ENCODE measurements at places on chromosomes 6 and 20.

DNA sequence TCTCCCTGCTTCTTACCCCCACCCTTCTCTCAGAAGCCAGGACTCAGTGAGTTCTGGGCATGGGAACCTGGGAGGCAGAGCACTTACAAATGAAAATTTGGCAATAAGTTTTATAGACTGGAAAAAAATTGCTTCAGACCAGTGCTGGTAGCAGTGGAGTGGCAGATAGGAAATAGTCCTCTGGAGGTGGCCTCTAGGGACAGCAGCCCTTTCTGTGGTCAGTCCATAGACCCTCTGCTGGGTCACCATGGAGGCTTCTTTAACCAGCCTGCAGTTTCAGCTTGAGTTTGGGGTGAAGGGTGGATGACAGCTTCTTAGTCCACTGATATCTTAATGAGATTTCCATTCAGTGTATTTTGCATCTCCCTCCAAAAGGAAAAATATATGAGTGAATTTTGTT is 179.1 kb downstream of the ARID1B start:
- no peaks in the 10 kb centered on the region for H3K27me3 ChIP-seq
- H3K36me3 ChIP-seq = no peaks in the 10 kb centered on the region
- peak overlapping the region; percentile 72 for H3K27ac ChIP-seq
- no peak for DNase-seq
- H3K4me3 ChIP-seq = no peak overlapping the region

DNA sequence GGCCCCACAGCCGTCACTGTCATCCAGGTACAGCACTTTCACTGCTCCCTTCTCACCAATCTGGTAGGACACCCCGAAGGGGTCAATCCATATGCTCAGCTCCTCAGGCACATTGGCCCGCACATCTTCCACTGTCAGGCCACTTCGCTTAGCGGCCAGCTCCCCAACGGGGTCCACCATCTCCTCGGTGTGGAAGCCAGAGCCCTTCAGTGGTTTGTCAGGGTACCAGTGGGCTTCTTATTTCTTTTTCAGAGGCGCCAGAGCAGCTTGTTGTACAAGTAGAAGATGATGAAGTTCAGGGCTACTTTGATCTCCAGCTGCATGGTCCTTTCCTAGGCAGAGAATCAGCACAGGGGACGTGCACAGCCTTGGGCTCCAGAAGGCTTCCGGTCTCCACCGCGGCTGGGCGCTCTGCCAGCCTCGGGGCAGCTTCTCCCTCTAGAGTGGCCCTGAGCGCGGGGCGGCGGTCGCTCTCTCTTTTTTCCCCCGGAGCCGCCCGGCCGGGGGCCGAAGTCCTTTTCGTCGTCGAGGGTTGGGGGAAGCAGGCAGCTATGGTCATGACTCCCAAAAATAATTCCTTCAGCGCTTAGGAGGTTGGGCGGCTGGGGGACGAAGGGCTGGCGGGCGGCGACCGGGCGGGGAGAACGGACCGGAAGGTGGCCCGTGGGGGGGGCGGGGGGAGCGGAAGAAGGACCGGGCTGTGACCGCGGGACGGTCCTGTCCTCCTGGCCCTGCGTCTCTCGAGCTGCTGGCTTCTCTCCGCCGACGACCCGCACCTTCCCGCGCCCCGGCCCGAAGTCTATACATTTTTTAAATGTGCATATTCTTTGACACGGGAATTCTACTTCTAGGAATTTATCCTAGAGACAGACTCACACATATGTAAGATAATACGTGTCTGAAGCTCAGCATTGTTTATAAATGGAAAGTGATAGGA is 6.5 kb upstream of the ZSCAN9 start:
- peak overlapping the region; percentile 58 for H3K27ac ChIP-seq
- peak overlapping the region; percentile 61 for H3K4me3 ChIP-seq
- H3K36me3 ChIP-seq = no peaks in the 10 kb centered on the region
- DNase-seq = peak; percentile 90
- peaks cover 16% of the 10 kb centered on the region for H3K4me1 ChIP-seq

DNA sequence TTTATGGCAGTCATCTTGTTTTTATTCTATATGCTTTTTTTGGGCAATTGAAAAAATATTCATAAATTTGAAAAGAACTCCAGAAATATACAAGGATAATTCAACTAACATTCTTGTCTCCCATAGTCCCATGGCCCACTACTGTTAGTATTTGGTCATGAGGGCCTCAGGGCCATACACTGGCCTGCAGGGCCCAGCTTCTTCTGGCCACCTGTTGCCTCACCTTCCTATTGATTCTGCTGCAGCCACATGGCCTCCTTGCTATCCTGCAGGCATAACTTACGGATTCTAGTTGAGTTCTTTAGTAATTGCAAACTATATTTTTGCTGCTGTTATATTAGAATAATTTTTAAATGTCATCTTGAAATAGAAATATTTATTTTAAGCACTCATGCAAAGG is 72.6 kb downstream of the SCAND1 start:
- no peak for DNase-seq
- H3K36me3 ChIP-seq = peaks cover 22% of the 10 kb centered on the region
- H3K4me3 ChIP-seq = no peak overlapping the region
- H3K4me1 ChIP-seq = peaks cover 15% of the 10 kb centered on the region
- H3K27ac ChIP-seq = no peak overlapping the region
- H3K27me3 ChIP-seq = no peaks in the 10 kb centered on the region

GRCh38 chr20:7426890-7427496 is 513.3 kb downstream of the HAO1 start:
- no peaks in the 10 kb centered on the region for H3K4me1 ChIP-seq
- DNase-seq = no peak
- H3K36me3 ChIP-seq = no peaks in the 10 kb centered on the region
- H3K27ac ChIP-seq = no peak overlapping the region
- H3K4me3 ChIP-seq = no peak overlapping the region
- no peaks in the 10 kb centered on the region for H3K27me3 ChIP-seq

DNA sequence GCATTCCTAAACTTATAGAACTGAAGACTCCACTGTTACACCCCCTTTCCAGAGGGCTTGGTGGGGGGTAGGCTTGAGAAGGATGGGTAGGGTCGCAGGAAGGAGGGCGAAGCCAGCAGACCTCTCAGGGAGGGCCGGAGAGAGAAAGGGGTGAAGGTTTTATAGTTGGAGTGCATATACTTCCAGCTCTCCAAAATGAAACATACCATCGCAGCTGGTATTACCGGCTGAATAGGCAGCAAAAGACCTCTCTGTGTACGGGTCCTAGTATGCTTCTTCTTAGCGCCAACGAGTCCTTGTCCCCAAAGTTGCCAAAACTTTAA is 1.0 kb upstream of the VGLL2 start:
- peak overlapping the region; percentile 49 for H3K4me3 ChIP-seq
- peaks cover 85% of the 10 kb centered on the region for H3K27me3 ChIP-seq
- H3K36me3 ChIP-seq = no peaks in the 10 kb centered on the region
- peaks cover 4% of the 10 kb centered on the region for H3K4me1 ChIP-seq
- no peak overlapping the region for H3K27ac ChIP-seq

DNA sequence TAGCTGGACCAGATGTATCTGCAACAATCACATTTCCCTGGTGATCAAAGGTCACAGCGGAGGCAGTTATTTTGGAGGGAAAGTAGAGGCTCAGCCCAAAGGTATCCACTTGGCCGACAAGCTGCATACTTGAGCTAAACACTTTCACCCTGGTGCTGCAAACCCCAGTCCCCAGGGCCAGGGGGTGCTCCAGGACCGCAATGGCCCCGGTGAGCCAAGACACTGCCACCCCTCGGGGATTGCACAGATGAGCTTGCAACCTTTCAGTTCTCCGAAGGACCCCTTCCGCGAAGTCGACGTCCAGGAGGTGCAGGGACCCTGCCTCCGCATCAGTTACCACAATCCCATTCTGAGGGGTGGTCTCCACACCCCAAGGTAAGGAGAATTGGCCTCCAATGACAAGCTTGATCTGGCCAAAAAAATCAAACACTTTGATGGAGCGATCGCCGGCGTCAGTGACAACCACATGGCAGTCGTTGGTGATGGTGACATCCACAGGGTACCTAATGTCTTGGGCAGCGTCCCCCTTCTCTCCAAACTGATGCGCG is 823 bp downstream of the NHLRC1 start:
- DNase-seq = no peak
- H3K27ac ChIP-seq = no peak overlapping the region
- H3K27me3 ChIP-seq = no peaks in the 10 kb centered on the region

DNA sequence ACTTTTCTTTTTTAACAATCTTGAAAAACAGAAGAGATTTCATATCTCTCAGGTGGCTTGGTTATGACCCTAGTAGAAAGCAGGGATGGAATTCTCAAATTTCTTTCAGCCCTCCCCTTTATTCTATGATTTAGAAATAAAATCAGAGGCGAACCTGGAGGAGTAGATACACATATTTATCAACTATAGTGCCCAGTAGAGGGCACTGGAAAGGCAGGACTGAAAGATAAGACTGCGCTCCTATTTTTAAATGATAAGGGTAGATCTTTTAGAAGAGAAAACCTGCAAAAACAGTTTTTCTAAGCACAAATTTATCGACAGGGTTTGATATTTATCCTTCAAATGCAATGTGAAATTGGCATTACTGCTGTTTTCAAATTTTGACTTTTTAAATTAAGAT is 1296.6 kb downstream of the EPHA7 start:
- no peaks in the 10 kb centered on the region for H3K4me1 ChIP-seq
- H3K36me3 ChIP-seq = no peaks in the 10 kb centered on the region
- no peak overlapping the region for H3K4me3 ChIP-seq
- H3K27me3 ChIP-seq = no peaks in the 10 kb centered on the region
- DNase-seq = no peak

DNA sequence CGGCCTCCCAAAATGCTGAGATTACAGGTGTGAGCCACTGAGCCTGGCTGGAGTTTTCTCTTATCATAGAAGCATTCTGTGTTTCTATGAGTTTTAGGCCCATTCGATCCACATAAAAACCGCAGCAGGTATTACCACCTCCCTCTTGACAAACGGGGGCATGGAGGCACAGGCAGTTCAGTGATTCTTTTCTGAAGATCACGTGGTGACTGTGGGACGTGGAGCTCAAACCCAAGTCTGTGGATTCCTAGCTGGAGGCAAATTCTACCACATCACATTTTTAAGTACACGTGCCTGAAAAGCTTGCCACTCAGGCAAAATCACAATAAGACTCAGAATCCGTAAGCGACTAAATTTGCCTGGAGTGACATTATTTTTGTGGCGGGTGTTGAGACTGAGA is 191.3 kb downstream of the GMPR start:
- no peaks in the 10 kb centered on the region for H3K27me3 ChIP-seq
- no peak overlapping the region for H3K4me3 ChIP-seq
- DNase-seq = no peak
- peaks cover 38% of the 10 kb centered on the region for H3K4me1 ChIP-seq

DNA sequence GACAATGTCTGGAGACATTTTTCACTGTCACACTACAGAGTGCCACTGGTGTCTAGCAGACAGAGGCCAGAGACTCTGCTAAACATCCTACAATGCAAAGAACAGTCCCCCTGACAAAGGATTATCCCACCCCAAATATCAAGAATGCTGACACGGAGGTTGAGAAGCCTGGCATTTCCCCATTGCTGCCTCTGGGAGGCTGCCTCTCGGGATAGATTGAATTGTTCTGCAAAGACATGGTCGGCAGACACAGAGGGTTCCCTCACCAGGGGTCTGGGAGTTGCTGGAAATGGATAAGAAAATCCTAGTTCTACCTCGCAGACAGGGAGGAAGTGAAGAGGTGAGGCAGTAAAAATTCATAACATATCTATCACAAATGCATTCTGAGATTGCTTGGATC is 166.4 kb upstream of the AGPAT4 start:
- H3K4me3 ChIP-seq = no peak overlapping the region
- H3K4me1 ChIP-seq = peaks cover 14% of the 10 kb centered on the region
- H3K27me3 ChIP-seq = no peaks in the 10 kb centered on the region

- H3K27ac ChIP-seq = no peak overlapping the region
- H3K27me3 ChIP-seq = no peaks in the 10 kb centered on the region
- H3K4me1 ChIP-seq = no peaks in the 10 kb centered on the region
- DNase-seq = no peak
- H3K36me3 ChIP-seq = no peaks in the 10 kb centered on the region
Observed at GRCh38 chr20:61762167-61762710, 303.4 kb downstream of the TAF4 start.

DNA sequence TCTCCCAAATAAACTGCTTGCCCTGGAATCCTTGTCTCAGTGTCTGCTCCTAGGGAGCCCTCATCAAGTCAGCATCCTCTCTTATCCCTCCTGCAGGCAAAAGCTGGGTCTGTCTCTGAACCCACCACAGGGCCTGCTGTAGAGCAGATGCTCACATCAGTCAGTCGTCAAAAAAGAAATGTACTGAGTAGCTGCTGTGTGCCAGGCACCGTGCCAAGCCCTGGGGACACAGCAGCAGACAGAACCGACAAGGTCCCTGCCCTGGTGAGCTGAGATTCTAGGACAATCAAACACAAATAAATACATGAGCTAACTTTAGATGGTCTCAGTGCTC is 68.5 kb downstream of the EYA2 start:
- no peaks in the 10 kb centered on the region for H3K4me1 ChIP-seq
- no peaks in the 10 kb centered on the region for H3K36me3 ChIP-seq
- DNase-seq = no peak
- H3K27ac ChIP-seq = no peak overlapping the region
- H3K4me3 ChIP-seq = no peak overlapping the region

- H3K27ac ChIP-seq = no peak overlapping the region
- H3K4me3 ChIP-seq = no peak overlapping the region
- no peaks in the 10 kb centered on the region for H3K27me3 ChIP-seq
Observed at GRCh38 chr6:72084992-72085569, 198.7 kb downstream of the RIMS1 start.

DNA sequence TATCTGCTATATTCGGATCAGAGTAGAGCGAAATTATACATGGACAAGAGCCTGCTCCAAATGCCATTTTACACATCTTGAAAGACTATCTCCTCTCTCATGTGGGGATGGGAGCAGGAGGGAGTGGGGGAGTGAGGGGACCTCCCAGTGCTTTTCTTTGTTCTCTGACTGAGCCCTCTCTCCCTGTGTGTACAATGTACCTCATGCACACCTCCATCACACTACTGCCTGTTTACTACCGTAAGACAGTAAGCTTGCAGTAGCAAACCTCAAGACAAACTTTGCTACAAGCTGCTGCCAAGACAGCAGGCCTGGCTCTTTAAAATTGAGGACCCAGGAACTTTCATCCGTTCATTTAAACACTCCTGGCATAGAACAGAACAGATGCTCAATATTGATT is 7.2 kb downstream of the NHSL1 start:
- H3K4me3 ChIP-seq = no peak overlapping the region
- no peak overlapping the region for H3K27ac ChIP-seq
- H3K4me1 ChIP-seq = peaks cover 10% of the 10 kb centered on the region
- peaks cover 21% of the 10 kb centered on the region for H3K36me3 ChIP-seq

DNA sequence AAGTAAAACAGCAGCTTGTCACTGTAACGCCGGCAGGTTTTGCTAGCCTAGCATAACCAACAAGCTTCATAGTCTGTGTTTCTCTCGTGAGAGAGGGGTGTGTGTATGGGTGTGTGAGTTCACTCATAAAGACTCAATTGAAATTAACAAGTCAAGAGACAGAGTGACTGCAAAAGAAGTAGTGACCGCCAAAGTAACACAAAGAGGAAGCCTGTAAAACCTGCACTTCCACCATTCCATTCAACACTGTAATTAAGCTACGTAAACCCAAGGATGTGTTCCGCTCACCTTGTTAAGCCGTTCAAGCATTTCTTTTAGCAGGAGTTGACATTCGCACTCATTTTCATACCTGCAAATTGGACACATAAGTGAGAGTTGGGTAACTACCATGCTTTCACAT is 6.6 kb downstream of the BFSP1 start:
- H3K27me3 ChIP-seq = no peaks in the 10 kb centered on the region
- H3K36me3 ChIP-seq = no peaks in the 10 kb centered on the region
- no peak overlapping the region for H3K4me3 ChIP-seq
- H3K4me1 ChIP-seq = no peaks in the 10 kb centered on the region
